IMR-90 (cell line): ENCODE measurements at places on chromosomes 7 and 10. TPM values are rescaled to one million over a fixed set of nuclear protein-coding genes. Genes with fewer than 3 reads are reported as not detected.
A peak's percentile ranks its signal among the peaks of the same experiment; 100 is the strongest.

DNA sequence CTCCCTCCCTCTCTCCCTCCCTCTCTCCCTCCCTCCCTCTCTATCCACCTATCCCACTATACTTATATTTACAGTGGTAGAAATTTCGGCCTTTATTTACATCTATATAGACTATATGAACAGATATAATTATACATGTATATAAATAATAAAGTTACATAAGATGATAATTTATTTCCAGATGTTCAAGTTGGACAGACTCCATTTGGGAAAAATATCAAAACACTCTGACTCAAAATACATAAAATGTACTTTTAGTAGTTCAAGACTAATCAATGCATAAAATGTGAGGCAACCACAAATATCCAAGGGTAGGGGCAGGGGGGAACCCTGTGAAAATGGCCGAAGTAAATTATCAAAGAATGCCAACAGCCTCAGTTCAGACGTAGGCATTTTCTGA is 203.0 kb downstream of the FANK1 start:
- H3K36me3 ChIP-seq: no peaks in the 10 kb centered on the region
- no peak overlapping the region for H3K27ac ChIP-seq
- no peak overlapping the region for H3K4me3 ChIP-seq
- H3K27me3 ChIP-seq: no peaks in the 10 kb centered on the region

GRCh38 chr10:33520223-33520622 is 185.8 kb upstream of the NRP1 start:
- no peaks in the 10 kb centered on the region for H3K27me3 ChIP-seq
- H3K4me1 ChIP-seq: peaks cover 2% of the 10 kb centered on the region; the same call in 1 of the 2 replicates
- no peak for DNase-seq
- H3K4me3 ChIP-seq: no peak overlapping the region
- no peak overlapping the region for H3K27ac ChIP-seq

CRHR2 gene
- total RNA-seq: not detected in 2 replicates

COL26A1 gene
- total RNA-seq: not detected in 2 replicates

CFAP43 gene
- total RNA-seq: under 0.01 TPM in 1 of 2 replicates, not detected in the other

GRCh38 chr10:43137717-43138020 is 576 bp upstream of the CSGALNACT2 start:
- H3K27ac ChIP-seq: peak overlapping the region; percentile 94
- H3K4me1 ChIP-seq: peaks cover 6% of the 10 kb centered on the region
- H3K36me3 ChIP-seq: no peaks in the 10 kb centered on the region
- H3K4me3 ChIP-seq: peak overlapping the region; percentile 98
- DNase-seq: peak; percentile 46

DNA sequence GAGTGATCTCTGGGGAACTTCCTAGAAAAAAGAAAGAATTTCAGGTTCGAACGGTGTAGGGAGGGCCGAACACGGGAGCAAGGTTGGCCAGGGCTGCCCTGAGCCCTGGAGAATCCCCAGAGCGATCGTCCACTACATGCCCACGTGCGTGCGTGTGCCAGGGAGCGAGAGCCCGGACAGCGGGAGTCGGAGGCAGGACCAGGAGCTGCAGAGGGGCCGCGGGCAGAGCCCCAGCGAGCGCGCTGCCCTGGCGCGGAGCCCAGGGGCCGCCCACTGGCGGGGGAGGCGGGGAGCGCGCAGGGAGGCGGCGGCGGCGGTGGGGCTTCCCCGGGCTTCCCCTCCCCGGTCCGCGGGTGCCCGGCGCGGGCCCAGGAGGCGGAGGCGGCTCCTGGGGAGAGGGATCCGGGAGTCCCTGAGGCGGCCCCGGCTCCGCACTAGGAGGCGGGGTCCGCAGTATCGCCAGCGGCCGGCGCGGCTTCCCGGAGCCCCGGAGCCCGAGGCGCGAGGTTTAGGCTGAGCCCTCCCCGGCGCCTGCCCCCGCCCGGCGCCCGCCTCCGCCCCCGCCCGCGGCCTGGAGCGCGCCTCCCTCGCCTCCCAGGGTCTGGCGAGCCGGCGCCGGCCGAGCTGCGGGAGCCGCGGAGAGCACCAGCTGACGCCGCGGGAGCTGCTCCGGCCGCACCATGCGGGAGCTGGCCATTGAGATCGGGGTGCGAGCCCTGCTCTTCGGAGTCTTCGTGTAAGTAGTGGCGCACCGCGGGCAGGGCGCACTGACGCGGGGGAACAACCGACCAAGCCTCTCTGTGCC is at the start of gene PLPP4:
Gene PLPP4 (plus strand): TSS at position 602 of the 805 bp plus-strand sequence. CDS start 79 bp downstream, at position 681.
- no peak within 1 kb of the TSS for H3K4me3 ChIP-seq
- no peaks in the 10 kb centered on the region for H3K27me3 ChIP-seq
- no peak within 1 kb of the TSS for H3K27ac ChIP-seq
- H3K36me3 ChIP-seq: no peaks in the 10 kb centered on the region
- H3K4me1 ChIP-seq: no peaks in the 10 kb centered on the region

MEIG1 gene
- not detected in 2 replicates for total RNA-seq

C10orf67 gene
- total RNA-seq: 0.18 and 0.28 TPM in 2 replicates

DNA sequence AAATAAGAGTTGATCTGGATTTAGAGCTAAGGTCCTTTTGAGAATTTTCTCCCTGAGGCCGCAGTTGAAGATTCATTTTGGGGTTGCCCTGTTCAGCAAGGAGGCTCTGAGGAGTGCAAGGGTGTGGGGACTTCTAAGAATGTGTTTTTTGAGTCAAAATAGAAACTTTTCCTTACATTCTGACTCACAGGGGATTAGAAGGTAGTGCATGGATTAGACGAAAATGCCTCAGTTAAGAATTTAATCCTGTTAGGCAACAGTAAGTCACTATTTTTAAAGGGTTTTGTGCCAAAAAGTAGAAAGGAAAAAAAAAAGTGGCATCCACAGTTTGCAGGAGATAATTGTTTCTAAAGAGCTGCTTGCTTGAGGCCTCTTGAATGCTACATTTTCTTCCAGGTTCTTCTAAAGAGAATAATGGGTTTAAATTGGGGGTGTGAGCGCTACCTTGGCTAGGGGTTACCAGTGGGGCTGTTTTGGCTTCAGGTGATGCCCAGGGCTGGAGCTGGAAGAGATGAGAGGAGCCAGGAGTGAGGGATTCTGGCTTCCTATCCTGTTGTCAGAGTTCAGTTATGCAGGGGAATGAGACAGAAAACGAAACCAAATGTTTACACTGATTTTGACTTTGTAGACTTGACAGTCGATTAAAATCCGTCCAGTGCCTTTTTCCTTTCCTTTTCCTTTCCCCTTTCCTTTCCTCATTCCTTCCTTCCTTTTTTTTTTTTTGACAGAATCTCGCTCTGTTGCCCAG is 52.9 kb downstream of the BAMBI start:
- H3K27ac ChIP-seq: peak overlapping the region; percentile 79
- peak; percentile 32 for DNase-seq
- no peaks in the 10 kb centered on the region for H3K36me3 ChIP-seq
- H3K4me3 ChIP-seq: peak overlapping the region; percentile 19; the same call in 1 of the 2 replicates
- H3K4me1 ChIP-seq: peaks cover 5% of the 10 kb centered on the region

A1CF gene
- total RNA-seq: not detected in 2 replicates

- H3K27me3 ChIP-seq: no peaks in the 10 kb centered on the region
- H3K4me1 ChIP-seq: peaks cover 6% of the 10 kb centered on the region
- H3K4me3 ChIP-seq: no peak overlapping the region
- H3K36me3 ChIP-seq: no peaks in the 10 kb centered on the region; the same call in 1 of the 2 replicates
- H3K27ac ChIP-seq: no peak overlapping the region
These were observed 2.0 kb downstream of the MOSPD3 start for GRCh38 chr7:100614308-100614861.

- peaks cover 5% of the 10 kb centered on the region; the same call in 1 of the 2 replicates for H3K4me1 ChIP-seq
- H3K27ac ChIP-seq: peak overlapping the region; percentile 47
- H3K27me3 ChIP-seq: no peaks in the 10 kb centered on the region
- DNase-seq: no peak
- H3K4me3 ChIP-seq: peak overlapping the region; percentile 42
These were observed 972 bp downstream of the PHYH start for GRCh38 chr10:13298748-13299436.

DNA sequence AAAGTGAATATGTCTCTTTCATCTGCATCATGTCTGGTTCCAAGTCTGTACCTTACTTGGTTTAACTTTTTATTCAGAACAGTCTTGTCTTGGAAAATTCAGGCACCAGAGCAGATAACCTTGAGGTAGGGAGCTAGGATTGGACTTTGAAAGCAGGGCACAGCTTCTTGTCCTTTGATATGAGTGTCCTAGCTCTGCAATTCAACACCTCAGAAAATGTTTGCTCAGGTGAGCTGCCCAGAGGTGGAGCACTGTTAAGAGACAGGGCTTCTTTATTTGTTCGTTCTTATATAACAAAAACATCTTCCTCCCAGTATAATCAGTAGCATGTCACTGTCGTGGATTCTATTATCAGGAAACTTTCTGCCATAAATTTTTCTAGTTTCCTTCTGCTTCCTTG is 118.3 kb downstream of the LRRC4 start:
- DNase-seq: no peak
- no peaks in the 10 kb centered on the region for H3K27me3 ChIP-seq
- H3K4me3 ChIP-seq: no peak overlapping the region
- H3K4me1 ChIP-seq: peaks cover 2% of the 10 kb centered on the region; the same call in 1 of the 2 replicates

GRCh38 chr7:42946627-42946950 is 14.4 kb downstream of the MRPL32 start:
- H3K27me3 ChIP-seq: 0 out of 2 replicates have a peak, but pooled peaks cover 1% of the 10 kb centered on the region
- no peak overlapping the region for H3K4me3 ChIP-seq
- no peak for DNase-seq
- H3K36me3 ChIP-seq: no peaks in the 10 kb centered on the region
- H3K27ac ChIP-seq: no peak overlapping the region
- H3K4me1 ChIP-seq: no peaks in the 10 kb centered on the region

GJD4 gene
- not detected in 2 replicates for total RNA-seq

DNA sequence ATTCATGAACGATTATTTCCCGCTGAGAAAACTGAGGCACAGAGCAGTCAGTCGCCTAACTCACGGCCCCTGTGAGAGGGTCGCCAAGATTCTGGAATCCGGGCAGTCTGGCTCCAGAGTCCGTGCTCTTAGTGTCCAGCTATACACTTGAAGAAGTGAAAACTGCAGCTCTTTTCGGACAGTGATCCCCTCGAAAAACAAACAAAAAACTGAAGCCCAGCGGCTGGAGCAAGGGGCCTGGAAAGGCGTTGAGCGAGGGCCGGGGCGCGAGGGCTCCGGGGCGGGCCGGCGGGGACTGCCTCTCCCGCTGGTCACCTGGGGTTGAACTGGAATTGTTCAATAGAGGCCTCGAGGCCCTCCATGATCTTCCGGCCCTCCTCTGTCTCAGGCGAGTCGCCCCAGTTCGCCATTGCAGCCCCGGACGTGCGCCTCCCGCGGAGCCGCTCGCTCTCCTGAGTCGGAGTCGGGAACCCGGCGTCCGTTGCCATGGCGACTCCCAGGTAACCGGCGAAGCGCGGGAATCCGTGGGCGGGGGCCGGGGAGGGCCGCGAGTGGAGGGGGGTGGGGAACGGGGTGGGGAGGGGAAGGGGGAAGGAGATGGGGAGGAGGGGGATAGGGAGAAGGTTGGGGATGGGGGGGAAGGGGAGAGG is 881 bp downstream of the C10orf67 start:
- H3K36me3 ChIP-seq: no peaks in the 10 kb centered on the region
- H3K27me3 ChIP-seq: no peaks in the 10 kb centered on the region
- peaks cover 3% of the 10 kb centered on the region for H3K4me1 ChIP-seq
- peak overlapping the region; percentile 5; the same call in 1 of the 2 replicates for H3K27ac ChIP-seq

- no peak overlapping the region for H3K27ac ChIP-seq
- DNase-seq: no peak
- no peaks in the 10 kb centered on the region for H3K36me3 ChIP-seq
- no peak overlapping the region for H3K4me3 ChIP-seq
- no peaks in the 10 kb centered on the region for H3K27me3 ChIP-seq
These were observed 84.8 kb upstream of the LRGUK start for GRCh38 chr7:134042307-134042706.

LOXL4 gene
- total RNA-seq: 17.5 and 20.8 TPM in 2 replicates

GRCh38 chr7:50661345-50662040 is 96.3 kb upstream of the DDC start:
- H3K4me3 ChIP-seq: no peak overlapping the region
- H3K27ac ChIP-seq: no peak overlapping the region
- peaks cover 6% of the 10 kb centered on the region for H3K4me1 ChIP-seq
- peaks cover 22% of the 10 kb centered on the region for H3K36me3 ChIP-seq

DNA sequence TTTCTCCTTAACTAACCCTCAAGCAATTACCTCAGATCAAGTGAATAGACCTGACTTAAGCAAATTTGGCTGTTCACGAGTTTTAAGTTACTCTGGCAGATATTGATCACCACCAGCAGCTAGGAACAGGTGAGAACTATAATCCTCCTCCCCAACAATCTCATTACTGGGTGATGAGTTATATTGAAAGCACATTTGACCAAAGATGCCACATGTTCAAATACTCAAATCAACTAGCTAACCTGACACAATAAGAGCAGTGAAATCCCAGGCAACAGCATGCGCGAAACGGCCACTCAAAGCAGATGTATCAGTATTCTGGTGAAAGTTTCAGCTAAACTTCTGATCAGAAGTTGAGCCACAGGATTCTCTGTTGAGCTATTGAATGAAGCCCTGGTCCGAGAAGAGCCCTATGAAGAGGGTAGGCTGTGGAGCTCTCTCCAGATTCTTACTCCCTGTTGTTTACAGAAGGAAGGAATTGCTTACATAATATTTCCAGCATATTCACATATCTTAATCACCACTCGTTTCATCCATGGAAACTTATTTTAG is 52.6 kb downstream of the CAV1 start:
- H3K4me3 ChIP-seq: no peak overlapping the region; the same call in 1 of the 2 replicates
- no peaks in the 10 kb centered on the region for H3K27me3 ChIP-seq
- H3K27ac ChIP-seq: peak overlapping the region; percentile 99

DNA sequence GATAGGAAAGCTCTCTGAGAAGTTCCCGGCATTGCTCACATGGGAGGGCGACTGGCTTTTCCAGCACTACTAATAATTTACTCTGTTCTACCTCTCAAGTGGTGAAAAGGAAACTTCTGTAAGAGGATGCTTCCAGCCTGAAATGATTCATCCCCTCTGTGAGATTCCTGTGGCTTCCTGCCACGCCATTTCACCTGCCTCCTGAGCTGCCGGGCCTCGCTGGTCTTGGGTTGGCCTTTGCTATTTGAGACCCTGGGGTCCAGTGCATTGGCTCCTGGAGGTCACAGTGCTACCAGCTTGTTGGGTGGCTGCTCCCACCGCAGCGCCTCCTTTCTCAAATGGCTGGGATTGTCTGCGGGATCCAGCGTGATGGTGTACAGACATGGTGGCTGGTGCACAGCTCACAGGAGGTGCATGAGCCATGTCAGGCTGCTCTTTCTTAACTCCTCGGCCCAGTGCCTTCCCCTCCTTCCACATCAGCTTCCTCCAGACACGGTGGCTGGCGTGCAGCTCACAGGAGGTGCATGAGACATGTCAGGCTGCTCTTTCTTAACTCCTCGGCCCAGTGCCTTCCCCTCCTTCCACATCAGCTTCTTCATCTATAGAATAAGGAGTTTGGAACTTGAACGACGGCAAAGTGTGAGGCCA is 42.9 kb upstream of the PCBD1 start:
- no peaks in the 10 kb centered on the region for H3K4me1 ChIP-seq
- H3K36me3 ChIP-seq: no peaks in the 10 kb centered on the region
- H3K27ac ChIP-seq: no peak overlapping the region

- no peak overlapping the region for H3K27ac ChIP-seq
- H3K4me1 ChIP-seq: no peaks in the 10 kb centered on the region
- peak; percentile 13 for DNase-seq
- H3K36me3 ChIP-seq: no peaks in the 10 kb centered on the region
- no peaks in the 10 kb centered on the region for H3K27me3 ChIP-seq
These were observed 689.7 kb upstream of the IGFBP3 start for GRCh38 chr7:46610746-46611145.

DNA sequence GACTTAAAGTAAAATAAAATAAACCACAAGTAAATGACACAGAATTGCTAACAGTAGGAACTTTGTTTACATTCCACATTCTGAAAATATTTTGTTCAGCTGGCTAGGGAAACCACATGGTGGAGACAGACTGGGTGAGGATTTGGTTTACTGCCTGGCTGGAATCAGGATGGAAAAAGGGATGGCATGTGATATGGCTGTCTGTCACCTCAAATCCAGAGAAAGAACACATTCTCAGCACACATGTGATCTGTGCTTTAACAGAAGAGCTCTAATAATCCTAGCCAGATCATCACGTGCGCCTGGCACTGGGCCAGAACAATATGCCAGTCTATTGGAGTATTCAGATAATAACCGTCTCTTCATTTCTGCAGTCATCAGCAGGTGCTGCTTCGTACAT is 90.9 kb upstream of the PIP4K2A start:
- no peak overlapping the region for H3K27ac ChIP-seq
- H3K36me3 ChIP-seq: no peaks in the 10 kb centered on the region
- H3K4me3 ChIP-seq: no peak overlapping the region
- DNase-seq: peak; percentile 58

ADRB1 gene
- not detected in 2 replicates for total RNA-seq
